ENCODE measurements at places on chromosomes 16 and 17. TPM values are rescaled to one million over a fixed set of nuclear protein-coding genes. Genes with fewer than 3 reads are reported as not detected.
A peak's percentile ranks its signal among the peaks of the same experiment; 100 is the strongest.

Gene CASKIN2
- total RNA-seq, result 4.3 TPM

Gene TEKT5
- total RNA-seq, result not detected

Gene ADAP2
- total RNA-seq, result 0.19 TPM

Gene SMIM36
- total RNA-seq, result not detected

Gene PAQR4
- total RNA-seq, result 31.0 TPM

Gene PRAC1
- total RNA-seq, result not detected

Gene MYLK3
- total RNA-seq, result 0.33 TPM

Gene CCL2
- total RNA-seq, result not detected

DNA sequence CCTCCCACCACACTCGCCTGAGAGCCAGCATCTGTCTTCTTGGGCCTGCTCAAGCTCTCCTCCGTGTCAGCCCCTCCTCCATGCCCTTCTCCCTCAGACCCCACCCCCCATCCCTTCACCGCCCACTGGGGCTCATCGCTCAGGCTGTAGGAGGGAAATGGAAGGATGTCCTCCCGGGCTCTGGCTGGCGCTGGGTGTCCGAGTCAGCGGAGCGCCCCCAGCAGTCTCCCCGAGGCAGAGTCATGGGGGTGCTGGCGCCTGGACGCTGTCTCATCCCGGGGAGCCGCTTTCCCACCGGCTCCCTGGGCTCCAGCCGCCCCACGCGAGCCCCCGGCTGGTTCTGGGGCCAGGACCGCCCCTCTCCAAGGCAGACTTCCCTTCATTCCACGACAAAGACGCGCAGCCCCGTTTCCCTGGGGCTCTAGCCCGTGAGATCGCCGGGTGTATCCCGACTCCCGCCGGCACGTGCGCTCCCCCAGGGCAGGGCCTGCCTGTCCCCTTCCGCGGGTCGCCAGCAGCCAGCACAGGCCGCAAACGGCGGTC is 428 bp upstream of the ANTKMT start:
- peak; percentile 76 for DNase-seq

DNA sequence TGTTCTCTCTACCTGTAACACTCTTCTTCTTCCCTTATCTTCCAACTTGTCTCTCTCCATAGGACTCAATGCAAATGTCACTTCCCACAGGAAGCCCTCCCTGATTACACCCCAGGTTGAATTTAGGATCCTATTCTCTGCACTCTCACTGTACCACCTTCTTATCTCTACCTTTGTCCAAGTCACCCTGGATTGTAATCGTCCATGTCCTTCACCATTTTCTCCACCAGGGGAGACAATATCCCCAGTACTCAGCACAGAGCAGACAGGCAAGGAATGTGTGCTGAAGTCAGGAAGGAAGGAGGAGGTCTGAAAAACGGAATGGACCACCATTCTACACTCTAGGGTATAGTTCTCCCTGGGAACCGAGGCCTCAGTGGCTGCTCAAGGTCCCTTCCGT is 14.2 kb downstream of the C16orf82 start:
- no peak for DNase-seq

- no peak for DNase-seq
These were observed 6.9 kb upstream of the SLC7A6 start for GRCh38 chr16:68257251-68257905.

GRCh38 chr17:42548070-42548837 is 4.5 kb upstream of the HSD17B1 start:
- peak; percentile 85 for DNase-seq

DNA sequence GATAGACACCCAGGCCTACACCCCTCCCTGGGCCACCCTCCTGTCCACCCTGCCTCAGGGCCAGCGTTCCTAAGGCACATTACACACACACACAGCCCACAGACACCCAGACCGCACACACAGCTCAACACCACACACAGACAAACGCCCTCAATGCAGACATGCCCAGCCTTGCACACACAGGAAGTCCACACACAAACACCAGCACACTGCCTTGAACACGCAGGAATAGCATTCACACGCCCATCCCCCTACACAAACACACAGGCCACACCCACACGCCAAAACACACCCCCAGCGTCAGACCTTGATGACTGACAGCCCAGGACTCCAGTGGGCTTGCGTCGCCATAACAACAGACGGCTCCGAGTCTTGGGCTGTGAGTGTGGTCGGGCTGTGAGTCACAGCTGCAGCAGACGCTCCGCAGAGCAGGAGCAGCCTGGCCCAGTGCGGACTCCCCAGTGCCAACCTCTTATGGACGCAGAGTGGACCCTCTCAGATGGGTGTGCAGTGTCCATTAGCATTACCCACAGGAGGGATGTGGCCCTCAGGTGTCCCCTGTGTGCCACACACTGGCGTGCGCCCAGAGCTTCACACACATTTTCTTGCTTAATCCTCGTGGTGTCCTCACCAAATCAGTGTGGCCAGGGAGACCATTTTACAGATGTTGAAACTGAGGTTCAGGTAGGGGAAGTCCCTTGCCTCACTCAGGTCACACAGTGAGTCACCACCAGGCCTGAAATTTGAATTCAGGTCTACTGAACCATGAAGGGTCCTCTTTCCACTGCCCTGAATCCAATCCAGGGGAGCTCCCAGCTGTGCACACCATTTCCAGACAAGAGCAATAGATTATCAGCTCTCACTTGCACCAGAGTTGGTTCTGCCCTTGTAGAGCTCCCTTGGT is 17.8 kb upstream of the RAI1 start:
- peak; percentile 85 for DNase-seq

DNA sequence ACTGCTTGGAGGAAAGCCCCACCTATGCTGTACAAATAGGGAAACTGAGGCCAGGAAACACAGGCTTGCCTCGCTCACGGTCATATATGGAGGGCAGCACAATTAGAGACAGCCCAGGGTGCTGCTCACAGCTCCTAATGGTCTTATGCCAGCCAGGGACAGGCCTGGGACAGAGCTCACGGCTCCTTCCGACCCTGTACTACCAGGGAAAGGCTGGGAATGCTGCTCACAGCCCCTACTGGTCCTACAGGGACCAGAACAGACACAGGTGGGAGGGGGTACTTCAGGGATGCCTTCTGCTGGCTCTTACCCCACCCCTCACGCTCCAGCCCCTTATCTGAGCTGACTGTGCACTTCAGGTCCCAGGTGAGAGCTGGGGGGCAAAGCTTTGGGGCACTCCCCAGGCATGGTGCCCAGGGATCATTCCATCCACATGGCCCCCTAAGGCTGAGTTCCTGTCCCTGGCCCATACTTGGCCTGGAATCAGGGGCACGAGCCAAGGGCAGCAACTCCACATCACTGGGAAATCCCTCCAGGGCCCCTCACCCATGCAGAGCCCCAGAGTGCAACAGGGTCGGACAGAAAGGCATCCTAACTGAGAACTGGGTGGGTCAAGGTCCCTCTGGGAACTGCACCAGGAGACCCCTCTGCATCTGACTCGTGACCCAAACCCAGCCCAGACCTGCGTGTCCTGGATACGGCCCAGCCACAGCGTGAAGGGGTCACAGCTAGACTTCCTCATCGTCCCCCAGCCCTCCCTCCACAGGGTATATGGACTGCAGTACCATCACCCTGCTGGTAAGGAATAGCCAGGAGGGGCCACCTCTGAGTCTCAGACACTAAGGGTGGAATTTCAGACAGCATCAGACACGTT is 5.9 kb downstream of the RHBDF1 start:
- DNase-seq, result no peak

GRCh38 chr16:89104930-89105571 is 11.4 kb downstream of the ACSF3 start:
- no peak for DNase-seq

DNA sequence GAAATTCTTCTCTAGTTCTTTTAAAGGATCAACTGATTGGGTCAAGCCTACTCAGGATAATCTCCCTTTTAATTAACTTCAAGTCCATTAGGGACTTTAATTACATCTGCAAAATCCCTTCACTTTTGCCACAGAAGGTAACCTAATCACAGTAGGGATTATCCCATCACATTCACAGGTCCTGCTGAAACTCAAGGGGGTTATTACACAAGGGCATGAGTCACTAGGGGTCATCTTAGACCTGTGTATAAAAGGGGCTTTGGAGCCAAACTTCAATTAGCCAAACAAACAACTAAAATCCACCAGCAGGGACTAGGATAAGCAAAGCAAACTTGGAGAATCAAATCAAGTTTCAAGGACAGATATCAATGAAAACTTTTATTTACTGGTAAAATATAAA is 19.4 kb downstream of the CIAPIN1 start:
- DNase-seq, result no peak

DNA sequence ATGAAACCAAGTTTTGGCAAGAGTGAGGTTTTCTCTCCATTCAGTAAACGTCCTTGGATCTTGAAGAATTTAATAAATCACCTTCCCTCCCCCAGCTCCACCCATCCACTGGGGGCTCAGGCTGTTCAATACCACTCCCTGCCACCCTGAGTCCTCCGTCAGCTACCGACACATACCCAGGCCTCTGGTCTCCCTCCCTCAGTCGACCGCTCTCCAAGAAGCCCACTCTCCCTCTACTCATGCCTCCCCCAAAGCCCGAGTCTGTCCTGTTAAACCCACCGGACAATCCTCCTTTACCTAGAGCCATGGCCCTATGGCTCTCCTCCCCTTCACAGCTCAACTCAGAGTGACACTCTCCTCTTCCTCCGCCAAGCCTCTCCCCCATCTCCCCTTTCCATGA is 19.7 kb upstream of the SLC4A1 start:
- DNase-seq, result no peak

DNA sequence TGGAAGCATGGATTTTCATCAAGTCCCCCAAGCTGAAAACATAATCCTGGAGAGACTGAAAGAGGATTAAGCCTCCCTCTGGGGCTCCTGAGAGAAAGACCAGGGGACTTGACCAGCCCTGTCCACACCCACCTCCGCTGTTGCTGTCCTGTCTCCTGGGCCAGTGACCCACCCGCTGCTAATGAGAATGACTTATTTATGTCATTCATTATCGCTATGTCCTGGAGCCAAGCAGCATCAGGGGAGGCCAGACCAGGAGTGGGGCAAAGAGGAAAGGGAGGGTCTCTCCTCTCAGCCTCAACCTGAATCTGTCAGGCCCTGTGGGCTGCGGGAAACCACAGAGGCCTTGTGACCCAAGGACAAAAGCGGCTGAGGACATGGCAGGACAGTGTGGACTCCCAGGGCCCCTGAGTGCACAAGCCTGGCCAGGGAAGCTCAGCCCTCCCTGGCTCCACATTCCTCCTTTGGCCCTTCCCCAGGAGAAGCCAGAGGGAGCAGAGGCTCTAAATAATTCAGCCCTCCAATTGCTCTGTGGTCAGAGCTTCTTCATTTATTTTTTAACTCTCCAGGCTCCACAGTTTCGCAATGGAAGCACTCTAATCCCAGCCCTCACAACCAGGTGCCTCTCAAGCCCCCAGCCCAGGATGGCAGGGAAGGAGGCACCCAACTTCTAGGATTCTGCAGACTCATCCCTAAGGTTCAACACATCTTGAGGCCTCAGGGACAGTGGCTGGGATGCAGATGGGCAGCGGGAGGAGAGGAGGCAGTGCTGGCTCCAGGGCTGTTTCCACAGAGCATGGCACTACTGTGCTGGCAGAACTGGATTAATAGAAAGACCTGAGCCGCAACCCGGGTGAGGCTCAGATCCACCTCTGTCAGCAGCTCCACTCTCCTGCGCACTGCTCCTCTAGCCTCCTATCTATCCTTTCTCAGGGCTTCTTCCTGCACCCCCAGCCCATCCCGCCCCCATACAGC is 19.1 kb downstream of the CUEDC1 start:
- DNase-seq, result no peak

- DNase-seq, result no peak
These were observed 198.6 kb downstream of the AXIN2 start for GRCh38 chr17:65362826-65363225.
